ENCODE measurements at places on chromosomes 5 and 9. TPM values are rescaled to one million over a fixed set of nuclear protein-coding genes. Genes with fewer than 3 reads are reported as not detected.
A peak's percentile ranks its signal among the peaks of the same experiment; 100 is the strongest.

SH3TC2 gene
- total RNA-seq, result 28.9 TPM

F2RL2 gene
- total RNA-seq, result not detected

LAMC3 gene
- not detected for total RNA-seq

AIF1L gene
- 10.7 TPM for total RNA-seq

KCNN2 gene
- total RNA-seq, result not detected

GDA gene
- not detected for total RNA-seq

IRX2 gene
- 69.0 TPM for total RNA-seq

DDX4 gene
- not detected for total RNA-seq

GTF2H2C gene
- 35.2 TPM for total RNA-seq

GRCh38 chr9:134501761-134502265, 139.8 kb upstream of the COL5A1 start:
- no peak for DNase-seq

DNA sequence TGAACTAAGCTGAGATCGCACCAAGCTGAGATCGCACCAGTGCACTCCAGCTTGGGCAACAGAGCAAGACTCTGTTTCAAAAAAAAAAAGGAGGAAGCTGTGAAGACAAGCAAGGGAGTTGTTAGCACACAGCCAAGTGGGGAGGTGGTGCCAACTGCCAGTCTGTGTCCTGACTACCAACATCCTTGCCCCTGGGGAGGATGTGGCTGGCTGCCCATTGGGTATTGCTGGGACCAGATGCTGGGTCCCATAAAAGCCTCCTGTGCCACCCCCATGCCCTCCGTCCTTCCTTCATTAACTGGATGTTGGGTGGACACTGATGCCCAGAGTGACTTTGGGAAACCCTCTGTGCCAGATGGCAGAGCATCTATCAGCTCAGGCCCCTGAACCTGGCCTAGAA, 157.1 kb upstream of the COL5A1 start:
- no peak for DNase-seq

DNA sequence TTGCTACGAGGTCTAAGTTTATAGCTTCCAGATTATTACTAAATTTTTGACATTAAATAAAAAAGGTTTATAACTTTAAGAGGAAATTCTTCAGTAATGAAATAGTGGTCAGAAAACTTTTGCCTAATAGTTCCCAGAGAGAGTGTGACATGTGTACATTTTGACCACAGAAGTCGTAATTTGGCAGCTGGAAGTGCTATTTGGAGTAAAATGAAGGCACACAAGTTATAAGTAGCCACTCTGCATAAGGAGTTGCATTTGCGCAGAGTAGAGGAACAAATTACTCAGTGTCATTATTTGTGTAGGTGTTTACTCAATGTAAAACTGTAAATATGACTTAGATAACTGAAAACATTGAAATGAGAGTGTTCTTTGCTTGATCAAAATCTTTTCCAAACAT, 408.4 kb downstream of the CCDC171 start:
- DNase-seq, result no peak

DNA sequence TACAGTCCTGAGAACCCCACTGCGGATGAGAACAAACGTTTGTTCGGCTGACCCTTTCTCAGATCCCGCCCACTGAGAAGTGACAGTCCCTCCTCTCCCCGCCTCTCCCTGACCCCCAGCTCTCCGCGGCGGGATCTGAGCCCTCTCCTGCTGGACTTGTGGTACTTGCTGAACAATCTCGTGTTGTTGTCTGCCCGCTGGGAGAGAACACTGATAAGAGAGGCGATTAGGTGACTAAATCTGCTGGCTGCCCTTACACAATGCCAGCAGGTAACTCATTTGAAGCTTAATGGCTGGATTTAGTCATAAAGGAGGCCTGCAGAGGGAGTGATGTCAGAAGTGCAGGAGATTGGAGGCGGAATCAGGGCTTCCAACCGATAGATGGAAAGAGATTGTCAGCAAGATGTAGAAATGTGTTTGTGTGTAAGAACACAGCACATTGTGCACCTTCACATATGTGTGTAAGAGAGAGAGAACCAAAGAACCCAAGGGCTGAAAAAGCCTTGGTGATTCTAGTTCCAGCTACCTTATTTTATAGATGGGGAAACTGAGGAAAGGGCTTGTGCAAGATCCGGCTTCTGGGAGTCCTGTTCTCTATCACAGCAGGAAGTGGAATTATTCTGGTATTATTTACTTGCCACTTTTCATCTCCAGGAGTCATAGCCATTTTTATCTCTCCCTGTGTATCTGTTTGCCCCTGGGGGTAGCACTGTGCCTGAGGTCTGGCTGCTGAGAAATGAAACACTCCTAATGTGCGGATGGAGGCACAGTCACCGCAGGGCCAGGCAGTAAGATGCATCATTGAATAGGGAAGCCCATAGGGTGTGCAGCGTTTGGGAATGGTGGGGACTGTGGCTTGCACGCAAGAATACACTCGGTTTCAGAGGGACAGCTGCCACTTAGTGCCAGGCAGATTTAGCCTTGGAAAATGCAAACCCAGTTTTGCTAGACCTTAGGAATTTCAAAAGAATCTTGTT, 203.7 kb upstream of the MSX2 start:
- DNase-seq, result no peak

DNA sequence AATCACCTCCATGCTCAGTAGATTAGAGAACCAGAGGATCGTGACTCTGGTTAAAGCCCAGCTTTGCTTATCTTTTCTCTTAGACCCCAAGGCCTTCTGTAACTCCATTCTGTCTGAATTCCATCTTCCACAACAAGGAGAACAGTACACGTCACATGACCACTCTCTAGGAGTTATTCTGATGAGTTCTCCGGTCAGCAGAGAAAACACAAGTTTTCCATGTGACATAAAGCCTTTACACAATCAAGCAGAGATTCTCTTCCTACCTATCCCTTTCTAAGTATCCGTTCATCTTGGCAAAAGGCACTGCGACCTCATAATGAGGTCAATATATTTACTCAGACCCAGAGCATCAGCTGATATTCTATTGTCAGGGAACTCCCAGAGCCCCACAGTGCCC, 112.3 kb downstream of the TRPM6 start:
- no peak for DNase-seq

DNA sequence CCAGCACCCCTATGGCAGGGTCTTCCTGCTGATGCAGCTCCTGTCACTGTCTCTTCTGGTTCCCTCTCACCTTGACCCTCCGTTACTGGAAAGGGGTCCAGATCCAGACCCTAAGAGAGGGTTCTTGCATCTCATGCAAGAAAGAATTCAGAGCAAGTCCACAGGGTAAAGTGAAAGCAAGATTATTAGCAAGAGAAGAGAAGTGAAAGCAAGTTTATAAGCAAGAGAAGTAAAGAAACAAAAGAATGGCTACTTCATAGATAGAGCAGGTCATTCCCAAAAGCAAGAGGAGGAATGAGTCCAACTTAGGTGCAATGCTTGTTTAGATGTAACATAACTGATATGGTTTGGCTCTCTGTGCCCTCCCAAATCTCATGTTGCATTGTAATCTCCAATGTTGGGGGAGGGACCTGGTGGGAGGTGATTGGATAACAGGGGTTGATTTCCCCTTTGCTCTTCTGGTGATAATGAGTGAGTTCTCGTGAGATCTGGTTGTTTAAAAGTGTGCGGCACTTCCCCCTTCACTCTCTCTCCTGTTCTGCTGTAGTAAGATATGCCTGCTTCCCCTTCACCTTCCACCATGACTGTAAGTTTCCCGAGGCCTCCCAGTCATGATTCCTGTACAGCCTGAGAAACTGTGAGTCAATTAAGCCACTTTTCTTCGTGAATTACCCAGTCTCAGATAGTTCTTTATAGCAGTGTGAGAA, 183.3 kb downstream of the MED10 start:
- no peak for DNase-seq

GRCh38 chr9:94866770-94867169, 140.3 kb downstream of the AOPEP start:
- no peak for DNase-seq

DNA sequence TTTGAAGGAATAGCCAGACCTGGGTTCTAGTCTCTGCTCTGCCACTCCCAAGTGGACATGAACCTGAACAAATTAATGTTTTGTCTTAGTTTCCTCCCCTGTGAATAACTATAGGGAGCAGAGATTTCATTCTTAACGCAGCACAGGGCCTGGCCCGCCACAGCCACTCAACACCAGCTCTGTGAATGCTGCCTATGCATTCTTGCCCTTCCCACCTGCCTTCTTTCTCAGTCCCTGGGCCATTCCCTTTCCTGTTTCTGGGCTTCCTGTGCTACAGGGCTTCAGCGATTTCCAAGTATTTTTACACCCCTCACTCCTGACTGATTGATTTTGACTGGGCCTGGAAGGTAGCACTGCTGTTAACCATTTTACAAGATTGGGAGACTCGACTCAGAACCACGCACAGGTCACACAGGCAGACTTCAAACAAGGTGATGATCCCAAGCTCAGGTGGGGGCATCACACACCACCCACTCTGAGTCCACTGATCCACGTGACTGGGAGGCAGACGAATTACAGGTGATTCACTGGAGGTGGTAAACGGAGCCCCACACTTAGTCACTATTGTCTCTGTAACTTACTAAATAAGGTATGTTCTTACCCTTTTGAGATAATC, 21.4 kb downstream of the PTPN3 start:
- peak; percentile 70 for DNase-seq

DNA sequence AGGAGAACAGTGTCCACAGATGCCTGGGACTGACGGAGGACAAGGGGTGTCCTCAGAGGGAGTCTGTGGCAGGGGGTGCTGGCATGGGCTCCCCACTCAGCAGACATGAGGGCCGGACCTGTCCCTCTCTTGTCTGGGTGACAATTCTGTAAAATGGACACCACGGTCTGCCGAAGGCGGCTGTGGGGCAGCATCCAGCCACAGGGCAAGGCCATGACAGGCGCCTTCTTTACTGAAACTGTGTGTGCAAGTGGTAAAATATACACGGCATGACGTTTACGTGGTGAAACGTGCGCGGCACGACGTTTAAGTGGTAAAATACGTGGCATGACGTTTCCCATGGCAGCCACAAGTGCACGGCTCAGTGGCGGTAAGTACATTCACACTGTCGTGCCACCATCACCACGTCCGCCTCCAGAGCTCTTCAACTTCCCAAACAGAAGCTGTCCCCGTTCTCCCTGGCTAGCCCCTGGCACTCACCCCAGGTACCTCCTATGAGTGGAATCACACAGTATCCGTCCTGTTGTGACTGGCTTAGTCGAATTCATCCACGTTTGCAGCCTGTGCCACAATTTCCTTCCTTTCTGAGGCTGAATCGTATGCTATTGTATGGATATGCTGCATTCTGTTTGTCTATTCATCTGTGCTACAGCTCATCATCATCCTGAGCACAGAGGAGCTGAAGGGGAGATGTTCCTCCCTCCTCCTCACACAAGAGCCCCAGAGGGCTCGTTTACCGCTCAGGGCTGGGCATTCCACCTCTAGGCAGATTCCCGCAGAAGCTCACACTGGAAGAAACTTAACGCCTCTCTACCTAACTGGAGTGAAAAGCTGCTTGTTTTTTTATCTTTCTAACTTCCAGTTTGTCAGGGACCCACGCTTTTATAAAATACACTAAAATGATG, 52.5 kb downstream of the COL23A1 start:
- DNase-seq, result no peak

DNA sequence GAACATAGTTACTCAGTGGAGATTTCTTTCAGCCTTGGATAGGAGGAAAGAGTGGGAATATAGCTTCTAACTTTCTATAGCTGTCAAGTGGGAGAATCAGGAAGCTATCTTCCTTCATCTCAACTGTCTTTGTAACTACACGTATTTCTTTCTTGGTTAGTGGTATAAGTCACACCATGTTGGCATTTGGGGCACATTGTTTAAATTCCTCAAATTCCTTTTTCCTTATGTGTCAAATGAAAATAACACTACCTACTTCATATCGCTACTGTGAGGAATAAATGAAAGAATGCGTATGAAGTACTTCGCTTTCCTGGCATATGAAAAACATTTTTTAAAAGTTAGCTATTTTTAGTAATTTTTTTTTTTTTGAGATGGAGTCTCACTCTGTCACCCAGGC, 1082.5 kb upstream of the WWC1 start:
- DNase-seq, result no peak

DNA sequence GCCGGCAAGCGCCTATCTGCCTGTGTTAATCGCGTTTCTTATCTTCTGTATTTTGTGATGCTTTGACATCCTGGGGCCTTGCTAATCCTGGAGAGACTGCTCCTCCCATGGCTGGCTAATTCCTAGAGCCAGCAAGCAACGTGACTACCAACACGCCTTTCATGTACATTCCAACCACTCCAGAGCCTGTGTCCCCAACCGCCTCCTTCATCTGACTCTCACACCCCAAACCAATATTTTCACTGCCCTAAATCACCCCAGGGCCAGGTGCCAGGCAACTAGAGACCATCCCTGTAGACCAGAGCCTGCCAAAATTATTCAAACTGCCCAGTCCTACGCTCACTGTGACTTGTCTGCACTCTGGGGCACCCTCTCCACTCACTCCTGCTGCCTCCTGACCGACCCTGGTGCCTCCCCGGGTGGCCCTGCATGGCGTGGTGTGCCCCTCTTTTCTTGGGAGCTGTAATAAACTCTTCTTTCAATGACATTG, 50.5 kb upstream of the COL5A1 start:
- DNase-seq, result no peak

DNA sequence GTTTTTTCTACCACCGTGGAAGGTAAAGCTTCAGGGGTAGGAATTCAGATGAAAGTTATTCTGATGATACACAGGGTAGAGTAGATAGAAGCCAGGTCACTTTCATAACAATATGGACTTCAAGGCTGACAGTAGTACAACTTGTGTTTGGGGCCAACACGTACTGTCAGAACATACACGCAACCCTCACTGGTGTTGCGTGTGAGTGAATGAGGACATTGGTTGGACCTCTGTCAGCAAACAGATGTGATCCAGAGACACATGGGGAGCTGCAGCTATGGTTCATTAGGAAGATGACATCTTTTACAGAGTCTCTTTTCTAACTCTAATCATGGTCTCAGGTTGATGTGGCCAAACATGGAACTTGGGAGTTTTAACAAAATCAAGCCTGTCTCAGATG, 70.1 kb upstream of the MOCS2 start:
- DNase-seq, result no peak

GRCh38 chr5:106737111-106737510, 933.6 kb downstream of the EFNA5 start:
- no peak for DNase-seq

DNA sequence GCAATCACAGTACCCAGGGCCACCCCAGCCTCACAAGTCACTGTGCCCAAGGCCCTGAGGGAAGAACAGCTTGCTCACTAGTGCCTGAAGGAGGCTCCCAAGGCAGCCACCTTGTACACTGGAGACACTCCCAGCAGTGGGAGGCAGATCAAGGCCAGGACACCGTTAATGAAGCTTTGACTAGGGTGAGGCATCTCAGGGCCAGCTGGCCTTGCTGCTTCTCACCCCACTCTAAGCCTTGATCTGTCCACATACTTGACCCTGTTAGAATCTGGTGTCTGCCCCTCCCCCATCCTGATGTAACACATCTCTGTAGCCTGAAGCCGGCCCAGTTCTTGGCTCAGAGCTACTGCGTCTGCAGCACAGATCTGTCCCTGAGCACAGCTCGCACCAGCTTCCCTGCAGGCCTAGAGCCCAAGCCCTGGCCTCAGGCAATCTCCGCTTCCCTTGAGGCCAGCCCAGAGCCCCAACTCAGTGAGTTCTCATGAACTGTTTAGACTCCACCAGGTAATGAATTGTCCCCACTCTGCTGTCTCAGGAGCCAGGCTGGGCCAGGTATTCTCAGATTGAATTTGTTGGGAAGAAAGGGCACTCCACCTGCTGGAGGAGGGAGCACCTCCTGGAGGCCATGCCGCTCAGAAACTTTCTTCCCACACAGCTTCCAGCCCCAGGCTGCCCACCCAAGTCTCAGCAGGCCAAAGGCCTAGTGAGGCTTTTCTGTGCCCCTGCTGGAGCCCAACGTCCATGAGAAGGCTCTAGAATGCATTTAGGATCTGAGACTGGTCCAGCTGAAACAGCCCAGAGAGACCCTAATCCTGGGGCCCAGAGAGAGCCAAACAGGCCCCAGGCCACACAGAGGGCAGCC, 13.4 kb upstream of the JADE2 start:
- DNase-seq, result peak; percentile 35

Measured in mammary epithelial cell (primary cell).